ENCODE measurements at places on chromosomes 3 and 15. TPM values are rescaled to one million over a fixed set of nuclear protein-coding genes. Genes with fewer than 3 reads are reported as not detected.
A peak's percentile ranks its signal among the peaks of the same experiment; 100 is the strongest.

DNA sequence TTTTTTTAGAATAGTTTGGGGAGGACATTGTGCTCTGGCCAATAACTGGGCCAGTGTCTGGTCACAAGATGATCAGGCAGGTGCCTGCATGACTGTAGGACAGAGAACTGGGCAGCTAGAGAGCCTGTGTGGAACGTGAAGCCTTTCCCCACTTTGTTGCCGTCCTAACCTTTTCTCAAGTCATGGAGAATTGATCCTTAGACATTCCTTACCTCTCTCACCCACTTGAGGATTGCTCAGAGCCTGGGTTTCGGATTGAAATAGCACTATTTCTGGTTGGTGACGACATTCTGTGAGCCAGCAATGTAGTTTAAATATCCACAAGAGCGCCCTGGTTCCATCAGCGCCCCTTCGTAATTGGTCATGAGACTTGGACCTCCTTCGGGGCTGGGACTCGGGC is 138.4 kb downstream of the IGF1R start:
- peaks cover 78% of the 10 kb centered on the region for H3K4me1 ChIP-seq
- no peaks in the 10 kb centered on the region for H3K27me3 ChIP-seq
- no peaks in the 10 kb centered on the region for H3K36me3 ChIP-seq
- no peak overlapping the region for H3K27ac ChIP-seq

CFAP44 gene
- total RNA-seq, result 11.1 TPM

RASGRP1 gene
- 1.8 TPM for total RNA-seq

GRCh38 chr3:176950743-176951142 is 246.5 kb downstream of the TBL1XR1 start:
- H3K36me3 ChIP-seq, result no peaks in the 10 kb centered on the region
- no peak overlapping the region for H3K4me3 ChIP-seq
- no peaks in the 10 kb centered on the region for H3K4me1 ChIP-seq
- H3K27ac ChIP-seq, result no peak overlapping the region
- no peak for DNase-seq

PAK2 gene
- total RNA-seq, result 96.4 TPM

PP2D1 gene
- not detected for total RNA-seq

- no peak overlapping the region for H3K27ac ChIP-seq
- no peaks in the 10 kb centered on the region for H3K36me3 ChIP-seq
- no peak overlapping the region for H3K4me3 ChIP-seq
- no peaks in the 10 kb centered on the region for H3K27me3 ChIP-seq
Measured at GRCh38 chr3:190645932-190646460, 132.1 kb downstream of the IL1RAP start.

GRCh38 chr3:140529558-140529957 is 148.3 kb upstream of the TRIM42 start:
- DNase-seq, result no peak
- H3K36me3 ChIP-seq, result no peaks in the 10 kb centered on the region
- no peak overlapping the region for H3K27ac ChIP-seq
- H3K4me1 ChIP-seq, result no peaks in the 10 kb centered on the region
- peaks cover 3% of the 10 kb centered on the region for H3K27me3 ChIP-seq

SLC28A2 gene
- not detected for total RNA-seq

DNA sequence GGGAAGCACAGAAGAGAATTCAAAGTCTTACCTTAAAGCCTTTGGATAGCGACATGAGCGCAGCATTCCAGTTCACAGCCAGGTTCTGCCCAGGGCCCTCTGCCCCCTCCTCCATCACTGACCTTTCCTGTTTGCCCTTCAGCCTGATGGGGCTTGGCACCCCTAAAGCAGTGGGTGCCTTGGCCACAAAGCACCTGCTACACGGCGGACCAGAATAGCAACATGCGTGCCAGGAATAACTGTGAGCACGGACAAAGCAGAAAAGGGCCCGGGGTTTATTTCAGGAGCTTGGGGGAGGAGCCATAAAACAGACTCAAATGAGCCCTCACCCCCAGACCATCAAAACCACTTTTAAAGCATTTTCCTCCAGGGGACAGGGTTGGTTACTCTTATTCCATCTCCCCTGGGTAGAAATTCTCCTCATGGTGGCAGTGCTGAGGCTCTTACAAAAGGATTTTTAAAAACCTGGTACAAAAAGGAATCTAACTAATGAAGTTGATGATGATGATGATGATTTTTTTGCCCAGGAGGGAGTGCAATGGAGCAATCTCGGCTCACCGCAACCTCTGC is 135.4 kb downstream of the KLF13 start:
- no peak overlapping the region for H3K4me3 ChIP-seq
- no peak for DNase-seq
- H3K36me3 ChIP-seq, result no peaks in the 10 kb centered on the region
- peaks cover 4% of the 10 kb centered on the region for H3K27me3 ChIP-seq
- H3K27ac ChIP-seq, result no peak overlapping the region

GRCh38 chr3:170977949-170978745 is 48.4 kb downstream of the SLC2A2 start:
- no peak for DNase-seq
- H3K4me3 ChIP-seq, result no peak overlapping the region
- no peaks in the 10 kb centered on the region for H3K27me3 ChIP-seq
- H3K36me3 ChIP-seq, result no peaks in the 10 kb centered on the region
- no peak overlapping the region for H3K27ac ChIP-seq
- H3K4me1 ChIP-seq, result no peaks in the 10 kb centered on the region

GRCh38 chr15:31476236-31476810 is 149.7 kb downstream of the KLF13 start:
- H3K27ac ChIP-seq, result no peak overlapping the region
- no peak overlapping the region for H3K4me3 ChIP-seq
- no peak for DNase-seq
- H3K4me1 ChIP-seq, result peaks cover 19% of the 10 kb centered on the region

DNA sequence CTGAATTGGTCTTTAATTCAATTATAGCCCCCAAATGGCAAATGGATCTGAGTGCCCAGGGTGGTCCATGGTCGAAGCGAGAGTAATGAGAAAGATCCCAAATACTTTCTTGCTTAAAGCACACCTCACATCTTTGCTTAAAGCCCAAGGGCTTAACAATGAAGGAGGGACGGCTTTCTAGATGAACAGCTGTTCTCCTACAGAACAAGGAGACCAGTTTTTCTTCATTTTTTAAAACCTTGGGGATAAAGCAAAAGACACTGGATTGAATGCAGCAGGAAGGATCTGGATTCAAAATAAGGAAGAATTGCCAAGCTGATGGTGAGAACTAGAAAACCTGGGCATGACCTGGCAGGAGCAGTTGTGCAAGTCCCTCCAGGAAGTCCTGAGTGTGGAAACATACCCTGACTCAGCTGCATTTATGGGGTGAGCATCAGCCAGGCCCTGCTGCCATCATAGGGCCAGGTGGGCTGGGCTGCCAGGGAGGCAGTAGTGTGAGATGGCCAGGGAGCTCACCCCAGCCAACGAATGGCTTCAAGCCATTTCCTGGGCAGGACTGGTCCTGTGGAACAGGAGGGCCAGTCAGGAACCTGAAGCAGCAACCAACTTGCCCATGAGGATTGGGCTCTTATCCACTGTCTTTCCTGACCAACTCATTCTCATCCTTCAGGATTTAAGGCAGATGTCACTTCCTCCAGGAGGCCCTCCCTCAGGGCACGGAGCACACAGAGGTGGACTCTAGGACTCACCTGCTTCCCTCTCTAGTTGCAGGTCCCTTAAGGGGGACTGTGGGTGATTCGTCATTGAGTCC is 18.4 kb upstream of the RHCG start:
- no peak for DNase-seq
- H3K27me3 ChIP-seq, result peaks cover 46% of the 10 kb centered on the region
- H3K4me1 ChIP-seq, result no peaks in the 10 kb centered on the region
- no peaks in the 10 kb centered on the region for H3K36me3 ChIP-seq

GRCh38 chr15:68586274-68586961 is 7.6 kb downstream of the CORO2B start:
- H3K36me3 ChIP-seq, result no peaks in the 10 kb centered on the region
- H3K27me3 ChIP-seq, result no peaks in the 10 kb centered on the region
- H3K4me1 ChIP-seq, result peaks cover 55% of the 10 kb centered on the region
- no peak for DNase-seq
- H3K4me3 ChIP-seq, result peak overlapping the region; percentile 25

DNA sequence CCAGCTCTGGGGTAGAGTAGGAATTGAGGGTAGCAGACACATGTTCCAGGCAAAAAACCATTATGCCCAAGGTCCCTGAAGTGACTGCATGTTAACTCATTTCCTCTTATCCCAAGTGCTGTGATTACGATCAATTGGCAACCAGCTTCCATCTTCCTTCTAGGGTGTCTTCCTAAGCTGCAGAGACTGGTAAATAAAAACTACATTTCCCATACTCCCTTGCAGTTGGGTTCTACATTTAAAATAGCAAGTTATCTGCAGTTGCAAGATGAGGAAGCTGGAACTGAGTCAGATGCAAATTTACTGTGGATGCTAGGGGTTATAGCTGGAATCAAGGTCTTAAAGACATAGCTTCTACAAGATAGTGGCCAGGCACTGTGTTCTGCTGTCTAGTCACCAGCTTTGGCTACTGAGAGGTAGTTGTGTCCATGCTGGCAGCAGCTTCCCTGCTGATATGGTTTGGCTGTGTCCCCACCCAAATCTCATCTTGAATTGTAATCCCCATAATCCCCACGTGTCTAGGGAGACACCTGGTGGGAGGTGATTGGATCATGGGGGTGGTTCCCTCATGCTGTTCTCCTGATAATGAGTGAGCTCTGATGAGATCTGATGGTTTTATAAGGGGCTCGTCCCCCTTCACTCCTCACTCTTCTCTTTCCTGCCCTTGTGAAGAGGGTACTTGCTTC is 51.3 kb upstream of the FBN1 start:
- no peaks in the 10 kb centered on the region for H3K4me1 ChIP-seq
- no peaks in the 10 kb centered on the region for H3K36me3 ChIP-seq
- no peak overlapping the region for H3K27ac ChIP-seq
- H3K4me3 ChIP-seq, result no peak overlapping the region
- H3K27me3 ChIP-seq, result no peaks in the 10 kb centered on the region
- no peak for DNase-seq

DNA sequence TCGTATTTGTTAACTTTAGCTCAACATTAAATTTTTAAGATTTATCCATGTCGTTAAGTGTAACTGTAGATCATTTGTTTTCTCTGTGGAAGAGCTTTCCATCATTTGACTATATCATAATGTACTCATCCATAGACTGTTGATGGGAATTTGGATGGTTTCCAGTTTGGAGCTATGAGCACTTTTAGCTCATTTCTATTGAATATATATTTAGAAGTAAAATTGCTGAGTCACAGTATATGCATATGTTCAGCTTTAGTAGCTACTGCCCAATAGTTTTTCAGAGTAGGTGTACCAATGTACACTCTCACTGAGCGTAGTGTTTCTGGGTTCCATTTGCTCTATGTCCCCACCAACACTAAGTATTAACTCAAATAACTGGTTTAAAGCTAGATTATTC is 263.0 kb downstream of the ULK4 start:
- H3K27me3 ChIP-seq, result no peaks in the 10 kb centered on the region
- H3K4me3 ChIP-seq, result no peak overlapping the region
- H3K27ac ChIP-seq, result no peak overlapping the region
- peaks cover 12% of the 10 kb centered on the region for H3K36me3 ChIP-seq
- no peak for DNase-seq

- peaks cover 6% of the 10 kb centered on the region for H3K4me1 ChIP-seq
- H3K27ac ChIP-seq, result no peak overlapping the region
- no peaks in the 10 kb centered on the region for H3K36me3 ChIP-seq
- H3K27me3 ChIP-seq, result peaks cover 3% of the 10 kb centered on the region
- no peak for DNase-seq
Measured at GRCh38 chr15:59447367-59447766, 9.4 kb downstream of the FAM81A start.

GRCh38 chr3:122427857-122428471 is 12.1 kb upstream of the WDR5B start:
- H3K4me1 ChIP-seq, result no peaks in the 10 kb centered on the region
- H3K4me3 ChIP-seq, result no peak overlapping the region
- H3K36me3 ChIP-seq, result peaks cover 22% of the 10 kb centered on the region
- no peaks in the 10 kb centered on the region for H3K27me3 ChIP-seq

SEMA3B gene
- 2.9 TPM for total RNA-seq

DPPA4 gene
- total RNA-seq, result 155 TPM

CDHR4 gene
- total RNA-seq, result 0.12 TPM

GRCh38 chr3:175224051-175224450 is 364.9 kb downstream of the NAALADL2 start:
- H3K27ac ChIP-seq, result no peak overlapping the region
- no peak for DNase-seq
- H3K36me3 ChIP-seq, result no peaks in the 10 kb centered on the region
- H3K27me3 ChIP-seq, result no peaks in the 10 kb centered on the region
